ENCODE measurements at places on chromosomes 2 and 18. TPM values are rescaled to one million over a fixed set of nuclear protein-coding genes. Genes with fewer than 3 reads are reported as not detected.

GRCh38 chr2:85718009-85718391, 23.8 kb downstream of the GNLY start:
- no peak overlapping the region for H3K27ac ChIP-seq
- no peak for DNase-seq
- H3K4me1 ChIP-seq: no peaks in the 10 kb centered on the region
- H3K4me3 ChIP-seq: no peak overlapping the region

DNA sequence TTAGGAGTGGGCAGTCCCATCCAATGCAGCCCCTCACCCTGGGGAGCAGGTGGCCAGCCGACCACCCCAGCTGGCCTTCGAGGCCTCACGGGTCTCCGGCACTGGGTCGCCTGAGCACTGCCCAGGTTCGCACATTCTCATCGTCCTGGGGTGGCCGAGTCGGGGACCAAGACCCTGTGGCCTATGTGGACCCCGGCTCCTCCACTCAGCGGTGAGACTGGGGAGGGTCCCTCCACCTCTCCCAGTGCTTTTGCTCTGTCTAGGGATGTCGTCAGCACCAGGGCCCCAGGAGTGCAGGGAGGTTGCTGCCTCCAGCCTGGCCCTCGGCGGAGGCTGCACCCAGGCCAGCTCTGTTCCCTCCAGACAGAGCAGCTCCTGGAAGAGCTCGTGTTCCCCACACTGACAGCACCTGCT, 89.6 kb downstream of the TPO start:
- H3K27ac ChIP-seq: no peak overlapping the region
- no peaks in the 10 kb centered on the region for H3K27me3 ChIP-seq
- DNase-seq: no peak
- H3K4me3 ChIP-seq: no peak overlapping the region

- H3K27me3 ChIP-seq: no peaks in the 10 kb centered on the region
- no peak for DNase-seq
- no peaks in the 10 kb centered on the region for H3K4me1 ChIP-seq
- no peaks in the 10 kb centered on the region for H3K36me3 ChIP-seq
- no peak overlapping the region for H3K4me3 ChIP-seq
Measured at GRCh38 chr2:126187668-126188067, 468.3 kb upstream of the GYPC start.

The OTOS gene
- not detected for total RNA-seq

The LYG1 gene
- 0.31 TPM for total RNA-seq

- no peak overlapping the region for H3K4me3 ChIP-seq
- no peak overlapping the region for H3K27ac ChIP-seq
- H3K4me1 ChIP-seq: no peaks in the 10 kb centered on the region
- H3K27me3 ChIP-seq: no peaks in the 10 kb centered on the region
- DNase-seq: no peak
Measured at GRCh38 chr18:32732165-32732564, 40.7 kb downstream of the KLHL14 start.

The CPLX4 gene
- not detected for total RNA-seq

DNA sequence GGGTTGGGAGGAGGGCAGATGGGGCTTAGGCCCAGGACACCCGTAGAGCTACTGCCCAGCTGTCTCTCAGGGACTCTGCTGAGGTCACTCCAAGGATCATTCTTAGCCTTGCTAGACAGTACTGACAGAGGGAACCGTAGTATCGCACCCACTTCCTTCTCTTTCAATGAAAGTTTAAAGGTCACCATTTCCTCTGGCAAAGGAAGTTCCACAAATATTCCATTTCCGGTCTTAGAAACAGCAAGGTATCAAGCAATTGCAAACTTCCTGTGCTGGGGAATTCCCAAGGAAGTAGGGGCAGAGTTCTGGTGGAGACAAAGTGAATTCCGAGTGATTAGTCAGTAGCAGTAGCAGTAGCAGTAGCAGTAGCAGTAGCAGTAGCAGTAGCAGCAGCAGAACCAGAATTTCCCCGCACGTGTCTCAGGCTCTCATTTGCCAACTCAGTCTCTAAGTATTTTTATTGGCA, 24.7 kb downstream of the IL1B start:
- H3K27me3 ChIP-seq: no peaks in the 10 kb centered on the region
- no peak overlapping the region for H3K4me3 ChIP-seq
- peaks cover 10% of the 10 kb centered on the region for H3K4me1 ChIP-seq
- no peak overlapping the region for H3K27ac ChIP-seq
- no peak for DNase-seq

GRCh38 chr18:67692811-67693210, 176.3 kb upstream of the DSEL start:
- no peak for DNase-seq
- H3K36me3 ChIP-seq: no peaks in the 10 kb centered on the region
- no peak overlapping the region for H3K4me3 ChIP-seq
- no peak overlapping the region for H3K27ac ChIP-seq
- peaks cover 5% of the 10 kb centered on the region for H3K4me1 ChIP-seq

- no peak overlapping the region for H3K4me3 ChIP-seq
- no peak for DNase-seq
- peaks cover 2% of the 10 kb centered on the region for H3K36me3 ChIP-seq
- no peaks in the 10 kb centered on the region for H3K27me3 ChIP-seq
- H3K27ac ChIP-seq: no peak overlapping the region
Measured at GRCh38 chr2:106184394-106184793, 9.7 kb downstream of the UXS1 start.

DNA sequence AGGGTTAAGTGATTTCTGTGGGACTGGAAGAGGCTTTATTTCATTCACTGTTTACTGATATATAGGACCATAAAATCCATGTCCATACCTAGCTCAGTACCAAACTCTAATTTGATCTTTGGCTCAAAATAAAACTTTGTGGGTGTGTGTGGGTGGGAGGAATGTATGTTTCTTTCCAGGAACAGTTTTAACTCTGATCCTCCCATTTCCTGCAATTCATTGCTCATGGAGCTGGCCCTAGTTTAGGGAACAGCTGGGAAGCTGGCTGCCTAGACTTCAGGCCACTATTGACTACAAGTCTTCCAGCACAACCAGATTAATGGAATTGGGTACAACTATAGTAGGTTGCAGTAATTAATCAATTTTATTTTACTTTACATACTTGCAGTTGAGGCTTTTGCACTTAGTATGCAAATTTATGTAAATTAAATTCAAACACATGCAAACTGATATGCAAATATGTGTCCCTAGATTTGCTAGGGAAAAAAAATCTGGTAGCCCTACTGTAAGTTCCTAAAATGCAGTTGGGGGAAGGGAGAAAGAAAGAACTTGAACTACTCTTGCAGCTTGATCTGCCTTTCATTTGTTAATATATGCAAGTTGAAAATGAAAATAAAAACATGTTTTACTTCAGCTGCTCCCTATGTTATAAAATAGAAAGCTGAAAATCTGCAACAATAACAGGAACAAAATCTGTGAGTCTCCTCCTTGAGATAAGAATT, 1070.3 kb upstream of the CELF4 start:
- H3K27me3 ChIP-seq: no peaks in the 10 kb centered on the region
- DNase-seq: no peak
- H3K4me3 ChIP-seq: no peak overlapping the region
- peaks cover 14% of the 10 kb centered on the region for H3K36me3 ChIP-seq
- no peaks in the 10 kb centered on the region for H3K4me1 ChIP-seq

The CCL20 gene
- not detected for total RNA-seq

DNA sequence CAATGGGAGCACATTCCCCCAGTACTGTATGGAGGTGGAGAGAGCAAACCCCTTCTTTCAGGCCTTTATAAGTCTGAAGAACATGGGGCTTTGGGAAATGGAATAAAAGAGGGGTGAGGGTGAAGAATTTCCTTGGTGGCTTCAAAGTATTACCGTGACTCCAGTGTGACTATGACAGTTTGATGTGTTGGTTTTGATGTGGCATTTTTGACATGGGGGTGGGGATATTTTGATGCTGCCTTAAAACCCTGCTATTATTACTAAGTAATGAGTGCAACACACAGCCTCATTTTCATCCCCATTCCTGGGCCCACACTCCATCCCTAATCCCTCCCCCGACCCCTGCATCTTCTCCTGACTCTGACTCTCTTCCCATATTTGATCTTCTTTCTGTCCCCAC, 23.6 kb downstream of the QPCT start:
- no peak overlapping the region for H3K27ac ChIP-seq
- no peaks in the 10 kb centered on the region for H3K27me3 ChIP-seq
- no peaks in the 10 kb centered on the region for H3K4me1 ChIP-seq
- no peak for DNase-seq
- no peak overlapping the region for H3K4me3 ChIP-seq

GRCh38 chr18:46461993-46462392, 195.0 kb downstream of the LOXHD1 start:
- H3K4me3 ChIP-seq: no peak overlapping the region
- peak; percentile 17 for DNase-seq
- no peaks in the 10 kb centered on the region for H3K36me3 ChIP-seq
- peaks cover 10% of the 10 kb centered on the region for H3K4me1 ChIP-seq
- H3K27me3 ChIP-seq: no peaks in the 10 kb centered on the region
- no peak overlapping the region for H3K27ac ChIP-seq

DNA sequence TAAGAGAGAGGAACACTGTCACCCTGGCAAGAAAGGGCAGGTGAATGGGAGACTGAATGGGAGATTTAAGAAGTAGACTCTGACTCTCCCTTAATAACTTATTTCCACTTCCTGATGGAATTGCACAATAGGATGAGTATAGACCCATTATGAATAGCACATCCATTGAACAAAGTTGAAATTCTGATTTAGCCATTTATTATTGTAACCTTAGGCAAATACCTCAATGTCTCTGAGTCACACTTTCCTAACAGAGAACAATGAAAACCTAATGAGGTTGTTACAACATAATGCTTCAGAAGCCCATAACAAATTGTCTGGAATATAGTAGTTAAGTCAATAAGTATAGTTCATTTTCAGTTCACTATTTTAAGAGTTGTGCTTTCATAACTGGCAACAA, 78.9 kb downstream of the NRXN1 start:
- no peaks in the 10 kb centered on the region for H3K27me3 ChIP-seq
- H3K36me3 ChIP-seq: no peaks in the 10 kb centered on the region
- no peak overlapping the region for H3K27ac ChIP-seq
- no peak overlapping the region for H3K4me3 ChIP-seq

DNA sequence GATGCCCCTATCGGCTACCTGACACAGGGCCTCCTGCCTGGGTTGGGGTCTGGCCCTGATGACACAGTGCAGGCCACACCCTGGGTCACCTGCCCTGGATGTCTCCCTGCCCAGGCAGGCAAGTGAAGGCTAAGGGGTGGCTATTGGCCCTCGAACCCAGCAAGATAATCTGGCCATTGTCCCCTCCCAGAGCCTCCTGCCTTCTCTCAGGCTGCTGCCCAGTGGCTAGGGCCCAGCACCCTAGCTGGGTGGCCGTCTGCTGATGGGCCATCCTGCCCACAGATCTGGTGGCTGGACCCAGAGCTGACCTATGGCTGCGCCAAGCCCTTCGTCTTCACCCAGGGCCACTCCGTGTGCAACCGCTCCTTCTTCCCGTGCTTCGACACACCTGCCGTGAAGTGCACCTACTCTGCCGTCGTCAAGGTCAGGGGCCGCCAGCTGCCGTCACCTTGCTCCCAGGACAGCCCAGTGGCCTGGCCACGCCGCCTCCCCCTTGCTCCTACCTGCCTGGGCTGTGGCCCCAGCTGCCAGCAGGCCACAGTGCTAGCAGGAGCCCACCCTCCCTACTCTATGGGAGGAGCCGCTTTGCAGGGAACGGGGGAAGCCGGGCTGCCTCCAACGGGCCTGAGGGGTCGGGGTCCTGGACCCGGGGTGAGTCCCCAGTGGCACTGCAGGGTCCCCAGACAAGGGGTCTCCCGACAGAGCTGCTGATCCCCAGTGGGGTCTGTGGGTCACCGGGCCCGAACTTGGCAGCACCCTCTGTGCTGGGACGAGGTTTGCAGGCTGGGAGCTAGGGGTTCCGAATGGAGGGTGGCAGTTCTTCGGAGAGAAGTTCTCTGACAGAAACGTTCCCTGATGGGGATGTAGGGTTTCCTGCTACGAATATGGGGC, 4.1 kb downstream of the RNPEPL1 start:
- no peak overlapping the region for H3K27ac ChIP-seq
- no peak for DNase-seq
- peaks cover 13% of the 10 kb centered on the region for H3K27me3 ChIP-seq
- no peaks in the 10 kb centered on the region for H3K36me3 ChIP-seq
- no peak overlapping the region for H3K4me3 ChIP-seq

The C2orf66 gene
- not detected for total RNA-seq
